AG04450 (cell line): ENCODE measurements at places on chromosomes 2 and 18.

DNA sequence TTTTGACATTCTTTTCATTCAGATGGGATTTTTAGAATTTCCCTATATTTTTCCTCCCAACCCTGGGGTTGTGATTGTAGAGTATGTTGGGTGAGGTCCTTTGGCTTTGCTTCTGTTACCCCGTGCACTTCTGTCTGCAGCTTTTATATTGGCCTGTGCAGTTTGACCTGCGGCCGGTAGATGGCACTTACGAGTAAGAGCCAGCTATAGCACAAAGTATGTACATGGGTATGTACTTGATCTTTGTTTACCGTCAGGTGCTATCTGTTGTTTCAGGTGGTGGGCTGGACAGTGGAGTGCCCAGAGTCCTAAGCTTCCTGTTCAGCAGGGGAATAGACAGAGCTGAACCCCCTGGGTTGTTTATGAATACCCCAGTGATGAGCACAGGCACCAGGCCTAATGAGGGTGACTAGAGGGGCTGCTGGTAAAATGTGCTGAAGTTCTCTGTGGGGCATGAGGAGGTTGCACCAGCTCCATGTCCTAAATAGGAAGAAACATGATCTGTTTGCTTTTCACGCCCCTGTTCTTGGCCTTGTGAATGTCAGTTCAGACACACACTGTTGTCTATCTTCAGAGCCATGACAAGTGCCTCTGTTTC lies 58.9 kb upstream of the THUMPD2 start:
- DNase-seq = peak; percentile 11

- no peak for DNase-seq
Measured at GRCh38 chr2:42178335-42178734, 9.2 kb downstream of the EML4 start.

DNA sequence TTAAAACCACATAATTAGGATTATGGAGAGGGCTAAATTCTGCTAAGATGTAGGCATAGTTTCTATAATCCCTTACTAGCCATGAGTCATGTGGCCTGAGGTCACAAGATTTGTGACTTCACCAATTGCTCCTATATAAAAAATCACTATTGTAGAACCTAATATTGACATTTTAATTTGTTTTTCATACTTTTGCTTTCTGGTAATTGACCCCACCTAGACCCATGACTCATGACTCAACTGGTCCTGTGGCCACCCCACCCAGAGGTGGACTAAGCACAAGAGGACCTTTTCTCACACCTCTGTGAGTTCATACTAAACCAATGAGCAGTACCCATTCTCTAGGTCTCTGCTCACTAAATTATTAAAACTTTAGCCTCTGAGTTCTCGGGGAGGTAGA lies 1567.5 kb upstream of the LRRTM1 start:
- DNase-seq = no peak

GRCh38 chr2:195622966-195623365 lies 34.1 kb upstream of the SLC39A10 start:
- no peak for DNase-seq

- DNase-seq = peak; percentile 53
Measured at GRCh38 chr2:233711312-233712008, 1.2 kb upstream of the UGT1A5 start.

GRCh38 chr2:12970861-12971260 lies 254.1 kb downstream of the TRIB2 start:
- peak; percentile 13 for DNase-seq

DNA sequence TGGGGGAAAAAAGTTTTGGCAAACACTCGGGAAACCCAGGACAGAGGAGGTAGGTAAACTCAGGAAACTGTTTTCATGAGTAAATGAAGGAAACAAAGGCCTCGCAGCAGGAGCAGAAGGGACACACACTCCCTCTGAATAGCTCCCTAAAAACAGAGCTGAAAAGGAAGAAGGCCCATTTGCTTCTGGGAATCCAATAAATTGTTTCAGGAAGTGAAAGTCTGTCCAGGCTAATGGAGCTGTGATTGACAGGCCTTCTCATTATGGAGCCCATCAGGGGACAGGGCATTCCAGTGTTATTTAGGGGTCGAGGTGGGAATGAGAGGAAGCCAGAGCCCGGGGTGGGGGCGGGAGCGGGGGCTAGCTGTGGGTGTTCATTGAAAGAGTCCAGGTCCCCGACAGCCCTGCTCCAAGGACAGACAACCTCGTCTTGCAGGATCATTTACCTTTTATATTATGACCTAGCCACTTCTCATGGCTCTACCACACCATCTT lies 81.2 kb downstream of the GBX2 start:
- DNase-seq = no peak

DNA sequence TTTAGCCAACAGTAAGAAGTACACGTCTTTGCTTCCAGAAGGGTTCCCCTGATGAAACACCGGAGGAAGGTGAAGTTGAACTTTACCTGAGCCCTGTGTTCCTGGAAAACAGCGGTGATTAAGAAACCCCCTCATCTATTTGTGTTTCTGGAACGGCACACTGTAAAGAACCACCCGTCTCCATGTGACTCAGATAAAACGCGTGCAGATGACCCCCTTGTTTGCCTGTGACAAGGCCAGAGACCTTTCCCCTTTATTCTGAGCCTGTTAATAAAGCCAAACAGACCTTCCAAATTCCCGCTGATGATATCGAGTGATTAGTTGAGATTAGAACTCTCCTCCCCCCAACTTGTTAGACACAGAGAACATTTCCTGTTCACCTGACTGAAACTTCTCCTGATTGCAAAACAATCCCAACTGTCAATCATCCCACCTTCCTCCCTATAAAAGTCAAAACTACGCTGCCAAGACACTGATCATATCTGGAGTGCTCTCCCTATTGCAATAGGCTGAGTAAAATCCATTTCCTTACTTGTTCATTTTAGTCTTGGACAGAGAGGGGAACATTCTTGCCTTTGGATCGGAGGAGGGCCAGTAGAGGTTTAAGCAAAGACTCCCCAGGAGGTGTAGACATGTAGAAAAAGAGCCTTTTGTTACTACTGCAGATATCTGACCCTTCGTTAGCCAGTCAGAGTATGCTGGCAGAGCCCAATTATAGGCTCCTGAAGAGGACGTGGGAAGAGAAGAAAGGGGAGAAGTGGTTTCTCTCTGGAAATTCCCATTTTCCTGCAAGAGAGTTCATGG lies 914 bp upstream of the IWS1 start:
- DNase-seq = no peak

- DNase-seq = no peak
Measured at GRCh38 chr2:173192071-173192470, 116.4 kb downstream of the MAP3K20 start.

DNA sequence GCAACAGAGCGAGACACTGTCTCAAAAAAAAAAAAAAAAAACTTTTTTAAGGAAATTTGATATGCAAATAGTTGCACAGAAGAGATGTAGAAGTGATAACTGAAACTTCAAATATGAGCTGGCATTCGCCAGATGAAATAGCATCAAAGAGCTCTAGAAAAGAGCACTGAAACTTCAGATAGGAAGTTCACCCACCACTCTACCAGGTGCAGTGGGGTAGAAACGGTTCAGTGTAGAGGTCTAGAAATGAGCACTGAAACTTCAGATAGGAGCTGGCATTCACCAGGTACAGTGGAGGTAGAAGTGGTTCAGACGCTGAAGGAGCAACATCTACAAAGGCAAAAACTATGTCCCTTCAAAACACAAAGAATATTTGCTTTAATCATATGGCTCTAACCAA lies 9.0 kb upstream of the ONECUT2 start:
- no peak for DNase-seq

DNA sequence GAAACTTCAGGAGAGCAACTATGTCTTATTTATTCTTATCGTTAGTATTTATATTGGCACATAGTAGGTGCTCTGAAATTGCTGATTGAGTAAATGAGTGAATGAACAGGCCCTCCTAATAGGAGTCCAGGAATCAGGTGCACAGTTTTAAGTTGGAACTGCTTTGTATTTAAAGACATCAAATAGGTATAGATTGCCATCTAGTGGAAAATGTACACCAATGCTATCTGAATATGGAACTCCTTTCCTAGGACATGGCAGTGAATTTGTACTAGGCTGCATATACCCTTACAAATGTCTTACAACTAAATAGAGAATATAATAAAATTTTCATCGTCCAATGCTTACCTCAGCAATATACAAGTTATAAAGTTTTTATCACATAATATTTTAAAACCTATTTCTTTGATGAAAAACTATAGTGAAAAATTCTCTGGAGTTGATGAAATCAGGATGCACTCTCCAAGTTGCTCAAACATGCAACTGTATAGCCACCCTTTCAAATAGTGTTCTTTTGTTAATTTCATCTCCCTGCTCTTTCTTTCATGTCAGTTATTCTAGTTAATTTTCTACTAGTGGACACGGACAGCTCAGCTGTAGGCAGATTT lies 318.9 kb upstream of the SYT4 start:
- no peak for DNase-seq

- DNase-seq = no peak
Measured at GRCh38 chr18:44816050-44816449, 135.4 kb downstream of the SETBP1 start.

DNA sequence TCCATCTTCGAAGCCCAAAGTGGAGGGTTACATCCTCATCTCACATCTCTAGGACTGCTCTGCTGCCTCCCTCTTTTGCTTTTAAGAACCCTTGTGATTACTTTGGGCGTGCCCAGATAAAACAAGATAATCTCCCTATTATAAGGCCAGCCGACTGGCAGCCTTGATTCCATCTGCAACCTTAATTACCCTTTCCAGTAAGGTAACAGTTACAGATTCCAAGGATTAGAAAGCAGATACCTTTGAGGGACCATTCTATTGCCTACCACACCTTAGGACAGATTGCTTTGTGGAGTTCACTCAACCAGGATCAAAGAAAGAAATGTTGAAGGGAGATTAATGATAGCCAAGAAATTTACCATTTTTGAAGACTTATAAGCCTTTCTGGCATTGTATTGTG lies 250.8 kb upstream of the ACVR2A start:
- no peak for DNase-seq

DNA sequence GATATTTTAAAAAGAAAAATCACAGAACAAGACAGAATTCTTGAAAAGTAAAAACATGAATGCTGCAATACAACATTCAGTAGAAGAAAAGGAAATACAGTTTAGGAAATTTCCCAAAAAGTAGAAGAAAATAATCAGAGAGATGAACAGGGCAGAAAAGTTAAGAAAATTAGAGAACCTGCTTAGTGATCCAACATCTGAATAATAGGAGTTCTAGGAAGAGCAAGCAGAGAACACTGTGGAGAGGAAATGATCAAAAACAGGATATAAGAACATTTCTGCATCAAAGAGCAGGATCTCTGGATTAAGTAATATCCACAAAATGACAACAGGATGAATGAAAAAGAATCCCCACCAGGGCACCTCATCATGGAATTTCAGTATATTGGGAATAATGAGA lies 8.8 kb upstream of the FHOD3 start:
- no peak for DNase-seq

GRCh38 chr2:158131483-158131912 lies 29.8 kb downstream of the UPP2 start:
- DNase-seq = no peak

- DNase-seq = no peak
Measured at GRCh38 chr18:37343542-37343851, 222.1 kb downstream of the CELF4 start.
